Foreskin keratinocyte (primary cell): ENCODE measurements at places on chromosomes 3 and 15. TPM values are rescaled to one million over a fixed set of nuclear protein-coding genes. Genes with fewer than 3 reads are reported as not detected.

- DNase-seq: peak; percentile 75
Measured at GRCh38 chr15:51876169-51876568, 46.7 kb downstream of the TMOD3 start.

DNA sequence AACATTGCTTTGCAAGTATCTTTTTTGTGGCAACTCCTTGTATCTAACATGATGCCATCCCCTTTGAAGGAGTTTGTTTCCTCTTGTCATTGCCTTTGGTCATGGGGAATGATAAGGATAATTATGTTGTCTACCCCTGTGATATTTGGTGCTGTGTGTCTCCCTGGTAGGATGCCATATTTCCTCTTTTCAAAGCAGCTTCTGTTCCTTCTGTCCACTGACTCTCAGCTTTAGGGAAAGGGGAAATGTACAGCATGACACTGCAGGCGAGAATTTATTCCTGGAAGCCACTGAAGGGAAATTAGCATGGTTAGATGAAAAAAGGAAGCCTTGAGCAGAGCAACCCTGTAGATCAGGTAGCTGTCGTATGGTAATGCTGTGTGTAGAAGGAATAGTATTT, 576.7 kb downstream of the CADM2 start:
- DNase-seq: no peak

The GOLGA6A gene
- total RNA-seq: not detected in 2 replicates

The SI gene
- not detected in 2 replicates for total RNA-seq

GRCh38 chr15:60372227-60372626, 25.6 kb downstream of the ANXA2 start:
- peak; percentile 62 for DNase-seq

- no peak for DNase-seq
Measured at GRCh38 chr3:115475178-115476041, 147.9 kb upstream of the GAP43 start.

DNA sequence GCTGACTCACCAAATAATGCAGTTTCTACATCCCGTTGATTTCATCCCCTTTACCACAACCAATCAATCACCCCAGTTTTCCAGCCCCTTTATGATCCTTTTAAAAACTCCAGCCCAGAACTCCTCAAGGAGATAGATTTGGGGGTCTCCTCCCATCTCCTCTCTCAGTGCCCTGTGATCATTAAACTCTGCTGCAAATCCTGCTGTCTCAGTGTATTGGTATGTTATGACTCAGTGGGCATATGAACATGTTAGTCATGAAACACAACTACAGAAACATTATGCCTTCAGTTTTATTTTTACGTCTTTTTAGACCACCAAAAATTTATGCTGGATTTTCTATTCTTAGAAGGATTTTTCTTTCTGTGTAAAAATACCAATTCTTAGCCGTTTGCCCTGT, 213.7 kb downstream of the DIPK2A start:
- DNase-seq: no peak

- no peak for DNase-seq
Measured at GRCh38 chr3:65251375-65251774, 563.6 kb upstream of the ADAMTS9 start.

GRCh38 chr3:31390466-31390865, 142.3 kb upstream of the STT3B start:
- DNase-seq: no peak

The SLC12A1 gene
- total RNA-seq: not detected in 2 replicates

DNA sequence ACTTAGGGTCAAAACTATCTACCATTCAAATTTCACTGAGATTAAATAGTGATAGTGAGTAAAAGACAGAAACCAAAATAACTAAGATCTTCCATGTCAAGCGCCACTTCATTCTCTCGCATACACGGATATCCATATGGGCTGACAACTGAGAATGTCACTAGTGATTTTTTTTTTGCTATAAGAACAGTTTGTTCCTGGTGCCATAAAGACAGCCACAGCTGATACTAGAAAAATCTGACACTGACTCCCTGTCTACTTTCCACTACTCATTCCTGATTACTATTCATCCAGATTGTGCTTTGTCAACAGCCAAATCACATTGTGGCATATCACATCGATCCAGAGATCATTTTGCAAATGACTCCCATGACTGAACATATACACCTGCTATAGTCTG, 45.8 kb upstream of the CDAN1 start:
- no peak for DNase-seq

DNA sequence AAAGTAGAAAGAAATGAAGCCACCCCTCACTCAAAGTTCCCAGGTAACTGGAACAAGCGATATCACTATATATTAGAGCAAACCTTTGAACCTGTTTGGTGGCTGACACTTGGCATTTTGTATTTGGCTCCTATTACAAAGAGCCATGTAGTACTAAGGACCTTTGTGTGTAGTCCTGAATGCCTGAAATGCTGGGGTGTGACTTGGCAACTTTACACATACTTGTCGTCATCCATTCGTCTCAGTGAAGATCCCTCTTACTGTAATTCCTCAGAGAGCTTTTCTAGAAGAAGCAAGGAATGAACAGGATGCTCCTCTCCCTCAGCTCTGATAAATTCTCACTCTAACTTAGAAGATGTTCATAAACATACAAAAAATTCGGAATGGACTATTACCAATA, 216.1 kb upstream of the CDIN1 start:
- no peak for DNase-seq

DNA sequence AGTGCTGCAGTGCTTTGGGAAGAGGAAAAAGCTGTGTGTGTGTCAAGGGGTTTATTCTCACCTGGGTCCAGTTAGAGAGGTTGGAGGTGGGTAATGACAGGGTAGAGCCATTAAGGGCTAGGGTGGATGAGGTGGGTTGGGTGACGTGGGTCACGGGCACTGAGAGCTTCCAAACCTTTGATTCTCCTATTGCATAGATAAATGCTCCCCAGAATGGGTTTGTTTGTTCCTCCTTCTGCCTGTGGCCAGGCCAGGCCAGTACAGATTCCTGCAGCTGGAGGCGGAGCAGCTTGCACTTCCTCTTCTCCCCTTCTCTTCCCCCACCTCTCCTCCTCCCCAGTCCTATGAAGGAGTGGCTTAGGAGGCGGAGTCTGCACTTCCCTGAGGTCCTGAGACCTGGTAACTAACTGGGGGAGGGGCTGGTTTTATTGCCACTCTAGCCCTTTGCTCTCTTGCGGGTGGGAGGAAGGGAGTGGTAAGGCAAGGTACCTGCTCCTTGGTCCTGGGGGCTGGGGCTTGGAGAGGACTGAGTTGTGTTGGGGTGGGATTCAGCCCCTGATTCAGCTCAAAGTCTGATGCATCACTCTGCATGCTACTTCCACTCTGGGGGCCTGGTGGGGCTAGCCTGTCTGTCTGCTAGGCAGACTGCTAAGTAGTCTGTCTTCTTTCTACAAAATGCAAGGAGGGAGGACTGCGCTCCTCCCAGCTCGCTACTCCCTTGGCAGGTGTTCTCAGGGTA, 3.5 kb downstream of the SPINT1 start:
- no peak for DNase-seq

- DNase-seq: no peak
Measured at GRCh38 chr15:27358751-27359434, 387.9 kb downstream of the GABRG3 start.

The ERC2 gene
- total RNA-seq: not detected in 2 replicates

The RBP2 gene
- total RNA-seq: not detected in 2 replicates
